ENCODE measurements at places on chromosomes 2 and 18.

DNA sequence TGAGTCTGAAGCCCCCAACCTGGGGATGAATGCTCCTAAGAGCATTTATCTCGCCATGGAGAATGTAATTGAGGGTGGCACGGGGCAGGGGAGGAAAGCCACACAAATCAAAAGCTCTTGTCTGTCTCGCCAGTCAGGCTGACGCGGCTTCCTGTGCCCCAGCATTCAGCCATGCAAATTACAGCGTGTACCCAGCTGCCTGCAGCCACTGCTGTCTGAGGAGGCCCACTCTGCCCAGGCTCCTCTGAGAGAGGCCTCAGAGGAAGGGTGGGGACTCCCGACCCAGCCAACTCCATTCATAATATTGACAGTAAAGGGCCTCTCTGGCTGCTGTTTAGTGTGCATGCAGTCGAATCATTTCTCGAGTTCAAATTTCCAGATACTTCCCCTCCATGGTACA, 22.0 kb downstream of the SMAD7 start:
- no peak for DNase-seq

- no peak for DNase-seq
Measured at GRCh38 chr2:119544075-119544938, at the start of gene CFAP221. Gene CFAP221, plus strand, starts transcription at chr2:119544449. Its CDS starts 1,683 bp downstream, at chr2:119546132.

- DNase-seq: no peak
Measured at GRCh38 chr2:219059725-219060682, 717 bp downstream of the IHH start.

- no peak for DNase-seq
Measured at GRCh38 chr2:194116861-194117260, 1540.2 kb upstream of the SLC39A10 start.

DNA sequence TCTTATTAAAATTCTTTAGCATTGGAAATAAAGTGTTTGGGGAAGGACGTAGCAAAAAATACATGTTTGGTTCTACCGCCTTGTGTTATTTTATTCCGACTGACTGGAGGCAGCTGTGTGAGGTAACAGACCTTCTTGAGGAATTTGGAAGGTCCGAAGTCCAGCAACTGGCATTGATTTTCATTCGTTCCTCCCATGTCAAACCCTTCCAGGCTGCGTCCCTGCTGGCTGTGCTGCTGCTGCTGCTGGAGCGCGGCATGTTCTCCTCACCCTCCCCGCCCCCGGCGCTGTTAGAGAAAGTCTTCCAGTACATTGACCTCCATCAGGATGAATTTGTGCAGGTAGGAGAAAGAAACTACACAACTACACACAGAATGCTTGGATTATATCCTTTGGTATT, 21.8 kb downstream of the CNDP1 start:
- no peak for DNase-seq

GRCh38 chr18:10062302-10063300, 148.8 kb downstream of the VAPA start:
- no peak for DNase-seq

GRCh38 chr2:157185476-157186227, 71.9 kb upstream of the GALNT5 start:
- DNase-seq: no peak

DNA sequence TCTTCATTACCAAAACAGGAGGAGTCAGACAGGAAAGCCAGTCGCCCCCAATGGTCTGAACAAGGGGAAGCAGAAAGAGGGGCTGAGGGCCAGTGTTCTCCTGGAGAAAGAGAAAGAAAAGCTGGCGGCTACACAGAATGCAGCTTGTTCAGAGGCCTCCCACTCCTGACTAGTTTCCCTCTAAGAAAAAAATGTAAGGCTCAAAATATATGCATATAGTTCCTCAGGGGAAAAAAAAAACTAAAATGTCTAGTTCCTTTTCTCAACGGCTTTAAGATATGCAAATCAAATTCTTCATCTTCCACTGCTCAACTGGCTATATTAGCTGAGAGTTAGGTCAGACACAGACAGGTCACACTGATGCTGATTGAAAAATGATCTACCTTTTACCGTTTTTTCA, 18.6 kb downstream of the MBOAT2 start:
- no peak for DNase-seq

DNA sequence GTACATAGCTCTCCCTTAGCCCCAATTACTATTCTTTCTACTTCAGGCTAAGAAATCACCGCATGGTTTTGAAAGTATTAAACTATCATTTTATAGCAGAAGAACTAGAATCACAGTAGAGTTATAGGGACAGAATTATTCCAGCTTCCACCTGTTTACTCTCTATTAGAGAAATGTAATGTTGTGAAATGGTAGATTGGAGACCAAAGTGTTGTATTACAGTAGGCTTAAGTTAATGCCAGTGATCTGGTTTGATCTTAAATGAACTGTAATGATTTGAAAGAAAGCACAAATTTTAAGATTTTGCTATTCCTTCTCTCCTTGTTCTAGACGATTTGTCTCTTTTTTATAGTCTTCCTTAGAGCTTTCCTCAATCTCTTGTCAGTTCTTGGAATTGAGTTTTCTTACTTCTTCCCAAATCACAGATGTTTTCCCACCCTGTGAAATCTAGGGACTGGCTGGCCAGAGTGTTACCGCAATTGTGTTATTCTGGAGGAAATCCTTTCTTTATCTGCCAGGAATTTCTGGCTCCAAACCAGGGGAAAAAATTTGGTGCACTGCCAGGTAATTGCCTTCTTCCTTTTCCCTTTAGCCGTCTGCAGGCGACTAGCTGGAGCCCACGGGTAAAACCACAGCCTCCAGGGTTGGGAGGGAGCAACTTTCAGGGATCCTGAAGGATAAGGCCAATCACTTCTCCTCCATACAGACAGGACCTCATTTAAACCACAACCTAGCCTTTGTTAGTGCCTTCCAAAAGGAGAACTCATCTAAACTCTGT, 51.7 kb downstream of the NOP58 start:
- DNase-seq: no peak

DNA sequence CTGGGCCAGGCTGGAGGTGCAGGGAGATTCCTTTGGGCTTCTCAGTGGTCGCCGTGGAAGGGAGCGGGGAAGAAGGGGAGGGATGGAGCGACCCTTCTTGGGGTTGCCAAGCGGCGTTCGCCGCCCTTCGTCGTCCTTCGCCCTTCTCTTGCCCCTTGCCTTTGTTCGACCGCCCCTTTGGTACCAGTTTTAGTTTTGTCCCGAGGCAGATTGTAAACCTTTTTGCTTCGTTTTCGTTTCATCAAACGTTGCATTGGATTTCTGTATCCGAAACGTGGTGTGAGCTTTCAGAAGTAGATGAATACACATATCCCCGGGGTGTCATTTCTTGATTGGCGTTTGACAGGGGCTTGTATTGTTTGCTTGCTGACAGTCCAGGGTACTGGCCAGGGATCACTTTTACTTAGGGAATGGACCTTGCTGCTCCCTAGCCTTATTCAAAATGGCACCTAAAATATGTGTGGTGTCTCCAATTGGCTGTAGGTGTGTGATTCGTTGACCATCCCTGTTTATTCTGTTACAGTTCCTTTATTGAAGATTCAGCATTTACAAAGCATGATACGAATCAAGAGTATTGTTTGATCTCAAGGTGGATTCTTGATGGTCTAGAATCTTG, 788 bp downstream of the USP14 start:
- DNase-seq: no peak

- DNase-seq: no peak
Measured at GRCh38 chr2:74347742-74348141, 4.5 kb upstream of the SLC4A5 start.

- DNase-seq: no peak
Measured at GRCh38 chr2:233255151-233255550, 3.7 kb downstream of the ATG16L1 start.

DNA sequence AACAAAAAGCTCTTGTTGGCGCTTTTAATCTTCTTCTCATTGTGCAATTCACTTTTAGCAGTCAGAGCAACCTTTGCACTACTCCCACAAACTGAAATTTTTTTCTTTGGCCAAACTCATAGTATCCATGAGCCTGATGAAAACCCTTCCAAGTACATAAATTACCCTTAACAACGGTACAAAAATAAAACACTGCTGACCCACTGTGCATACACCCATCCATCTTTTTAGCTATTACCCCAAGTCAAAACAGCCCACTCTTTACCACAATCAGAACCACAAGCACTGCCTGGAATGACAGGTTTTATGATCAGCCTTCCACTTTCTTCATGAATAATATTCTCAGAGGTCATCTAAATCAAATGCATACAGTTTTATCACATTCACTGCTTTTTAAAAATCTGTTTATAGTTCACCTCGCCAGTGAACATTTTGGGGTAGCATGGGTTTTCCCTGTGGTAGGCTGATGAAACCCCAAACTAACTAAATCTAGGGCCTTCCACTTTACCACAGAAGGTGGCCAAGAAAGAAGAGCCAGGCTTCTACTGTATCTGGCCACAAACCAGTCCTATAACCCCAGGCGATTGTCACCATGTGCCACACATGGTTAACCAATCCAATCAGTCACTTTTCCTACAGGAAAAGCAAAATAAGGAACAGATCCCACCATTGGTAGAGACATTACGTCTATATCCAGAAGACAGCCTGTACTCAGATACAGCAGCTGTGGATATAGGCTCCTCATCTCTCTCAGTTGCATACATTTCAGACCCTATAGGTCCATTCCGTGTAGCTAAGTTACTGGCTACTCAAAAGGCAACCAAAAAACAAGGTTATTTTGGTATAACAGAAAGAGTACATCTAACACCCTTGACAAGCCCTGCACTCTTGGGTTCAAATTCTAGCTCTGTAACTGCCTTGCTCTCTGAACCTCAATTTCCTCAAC, 171.3 kb downstream of the THADA start:
- no peak for DNase-seq

- no peak for DNase-seq
Measured at GRCh38 chr2:129189617-129190319, 789.7 kb upstream of the RAB6C start.

GRCh38 chr2:203451011-203451410, 84.1 kb downstream of the RAPH1 start:
- DNase-seq: no peak

DNA sequence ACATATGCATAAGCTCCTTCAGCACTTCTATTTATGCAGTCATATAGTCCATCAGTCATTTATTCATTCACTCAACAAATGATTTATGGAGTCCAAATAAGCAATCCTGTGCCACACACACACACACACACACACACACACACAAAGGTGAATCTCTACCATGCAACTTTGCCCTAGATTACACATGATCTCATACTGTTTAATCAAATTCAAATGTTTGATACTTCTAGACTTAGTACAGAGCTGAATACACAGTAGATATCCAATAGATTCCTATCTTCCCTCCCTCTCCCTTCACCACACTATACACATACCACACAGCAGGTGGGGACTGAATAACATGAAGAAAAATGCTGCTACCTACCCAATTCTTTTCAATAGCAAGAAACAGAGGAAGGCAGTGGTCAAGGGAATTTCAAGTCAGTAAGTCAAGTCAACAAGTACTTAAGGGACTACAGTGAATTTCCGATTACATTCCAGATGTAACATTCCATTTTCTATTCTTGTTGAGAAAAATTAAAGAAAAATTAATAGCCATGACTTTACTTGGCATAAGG, 65.4 kb downstream of the EPG5 start:
- no peak for DNase-seq

- peak; percentile 24 for DNase-seq
Measured at GRCh38 chr2:143629340-143629739, 500.1 kb downstream of the ARHGAP15 start.

DNA sequence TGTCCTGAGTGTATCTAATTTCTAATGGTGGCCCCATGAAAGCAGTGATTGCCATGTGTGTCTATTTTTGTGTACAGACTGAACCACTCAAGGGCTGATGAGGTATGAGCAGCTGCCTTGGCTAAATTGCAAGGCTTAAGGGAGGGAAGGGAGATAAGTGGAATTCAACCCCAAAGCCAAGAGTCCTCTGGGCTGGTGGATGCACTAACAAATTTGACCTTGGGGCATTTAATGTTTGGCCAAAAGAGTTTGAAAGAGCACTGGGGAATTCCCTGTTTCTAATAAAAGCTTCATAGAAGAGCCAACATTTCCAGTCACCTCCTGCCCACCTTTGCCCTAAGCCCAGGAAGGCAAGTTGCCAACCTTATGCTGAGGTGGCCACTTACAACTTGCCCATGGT, 172.1 kb downstream of the SETBP1 start:
- DNase-seq: no peak

GRCh38 chr2:180004731-180005130, 2.4 kb downstream of the CWC22 start:
- DNase-seq: no peak

- no peak for DNase-seq
Measured at GRCh38 chr2:8606226-8606625, 75.6 kb upstream of the ID2 start.

- no peak for DNase-seq
Measured at GRCh38 chr2:47094511-47095142, 60.5 kb downstream of the STPG4 start.

DNA sequence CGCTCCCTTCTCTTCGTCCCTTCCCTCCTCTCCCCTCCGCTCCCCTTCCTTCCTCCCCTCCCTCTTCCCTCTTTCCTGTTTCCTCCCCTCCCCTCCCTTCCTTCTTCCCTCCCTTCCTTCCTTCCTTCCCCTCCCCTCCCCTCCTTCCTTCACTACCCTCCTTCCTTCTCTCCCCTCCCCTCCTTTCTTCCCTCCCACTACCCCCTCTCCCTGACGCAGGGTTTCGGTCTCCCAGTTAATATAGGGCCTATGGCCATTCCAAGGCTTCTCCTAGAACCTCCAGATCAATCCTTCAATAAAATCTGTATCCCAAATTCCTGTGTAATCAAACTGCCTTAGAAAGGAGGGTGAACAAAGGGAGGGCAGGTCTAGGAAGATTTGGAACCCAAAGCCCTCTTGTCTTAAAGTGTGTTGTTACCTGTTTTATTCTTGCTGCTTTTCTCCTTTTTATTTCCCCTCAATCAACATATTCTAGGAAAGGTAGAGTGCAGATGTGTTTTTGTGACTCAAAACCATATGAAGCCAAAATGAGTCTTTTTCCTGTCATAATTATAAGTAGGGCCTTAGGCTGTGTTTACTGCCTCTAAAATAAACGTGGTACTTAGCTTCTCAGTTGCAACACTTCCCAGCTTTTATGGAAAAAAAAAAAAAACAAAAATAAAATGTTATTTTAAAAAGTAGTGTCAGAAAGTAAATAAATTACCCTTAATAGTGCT, 53.7 kb downstream of the GPD2 start:
- no peak for DNase-seq

DNA sequence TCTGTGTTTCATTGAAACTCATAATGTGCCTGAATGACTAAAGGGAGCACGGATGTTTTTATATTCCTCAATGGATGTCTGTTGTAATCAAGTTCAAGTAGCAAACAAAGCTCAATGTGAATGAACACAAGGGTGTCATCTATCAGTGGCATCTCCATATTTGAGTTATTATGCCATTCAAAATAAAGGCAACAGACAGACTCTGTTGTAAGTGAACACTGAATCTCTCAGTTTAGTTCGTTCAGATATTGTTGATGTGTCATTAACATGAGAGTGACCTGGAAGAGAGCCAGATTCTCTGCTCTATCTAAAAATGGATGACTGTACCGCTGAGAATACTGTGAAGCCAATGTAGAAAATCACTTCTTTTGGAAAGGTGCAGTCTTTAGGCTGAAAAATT, 118.7 kb downstream of the NUP35 start:
- no peak for DNase-seq

- no peak for DNase-seq
Measured at GRCh38 chr2:24632172-24632571, 141.1 kb downstream of the NCOA1 start.

- peak; percentile 63 for DNase-seq
Measured at GRCh38 chr2:96536445-96537065, at the start of gene ARID5A. Gene ARID5A, plus strand, starts transcription at chr2:96536752. Its CDS starts 75 bp downstream, at chr2:96536827.

GRCh38 chr2:229728370-229728769, 14.0 kb upstream of the DNER start:
- no peak for DNase-seq

Measured in T1000 (cell line).